CD4-positive, alpha-beta T cell treated with Interleukin-6 for 4 hours (primary cell): ENCODE measurements at places on chromosomes 5 and 9.

GRCh38 chr5:78716206-78716605, 67.6 kb upstream of the LHFPL2 start:
- DNase-seq = no peak

GRCh38 chr9:116450378-116451139, 236.5 kb upstream of the TRIM32 start:
- no peak for DNase-seq

GRCh38 chr5:146051678-146052077, 53.7 kb downstream of the PLAC8L1 start:
- no peak for DNase-seq

DNA sequence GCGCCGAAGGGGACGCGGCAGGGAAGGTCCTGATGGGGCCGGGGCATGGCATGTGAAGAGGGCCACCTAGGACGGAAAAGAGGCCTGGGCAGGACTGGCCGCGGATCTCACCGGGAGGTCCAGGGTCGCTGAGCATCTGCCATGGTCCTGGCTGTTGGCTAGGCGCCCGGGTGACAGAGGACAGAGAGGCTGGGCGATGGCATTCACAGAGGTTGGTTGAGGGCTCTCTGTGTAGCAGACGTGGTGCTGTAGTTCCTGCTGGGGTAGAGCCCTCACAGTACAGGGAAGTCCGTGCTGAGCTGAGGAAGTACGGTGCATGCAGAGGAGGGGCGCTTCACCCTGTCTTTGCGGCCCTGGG, 427 bp downstream of the PCYOX1L start:
- peak; percentile 59 for DNase-seq

DNA sequence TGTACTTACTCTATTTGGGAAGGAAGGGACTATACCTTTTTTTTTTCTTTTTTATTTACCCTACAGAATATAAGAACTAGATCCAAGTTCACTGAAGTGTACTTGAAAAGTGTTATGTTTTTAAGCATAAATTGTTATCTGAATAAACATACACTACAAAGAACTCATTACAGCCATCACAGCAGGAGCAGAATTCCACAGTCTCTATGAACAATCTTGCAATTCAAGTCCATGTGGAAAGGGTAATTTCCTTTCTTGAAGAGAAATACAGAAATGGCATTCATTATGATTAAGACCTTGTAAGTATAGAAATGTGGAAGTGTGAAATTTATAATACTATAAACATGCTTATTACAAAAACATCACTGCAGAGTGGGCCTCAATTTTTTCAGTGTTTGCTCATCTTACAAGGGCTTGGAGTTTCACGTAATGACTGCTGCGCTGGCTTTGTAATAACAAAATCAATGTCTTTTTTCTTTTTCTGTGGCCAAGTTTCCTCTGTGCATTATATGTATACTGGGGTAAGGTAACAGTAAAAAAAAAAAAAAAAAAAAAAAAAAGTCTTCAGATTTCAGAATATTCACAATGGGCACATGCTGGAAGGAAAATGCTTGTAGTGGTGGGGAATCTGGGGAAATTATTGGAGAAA, 77.0 kb upstream of the GNA14 start:
- DNase-seq = no peak

DNA sequence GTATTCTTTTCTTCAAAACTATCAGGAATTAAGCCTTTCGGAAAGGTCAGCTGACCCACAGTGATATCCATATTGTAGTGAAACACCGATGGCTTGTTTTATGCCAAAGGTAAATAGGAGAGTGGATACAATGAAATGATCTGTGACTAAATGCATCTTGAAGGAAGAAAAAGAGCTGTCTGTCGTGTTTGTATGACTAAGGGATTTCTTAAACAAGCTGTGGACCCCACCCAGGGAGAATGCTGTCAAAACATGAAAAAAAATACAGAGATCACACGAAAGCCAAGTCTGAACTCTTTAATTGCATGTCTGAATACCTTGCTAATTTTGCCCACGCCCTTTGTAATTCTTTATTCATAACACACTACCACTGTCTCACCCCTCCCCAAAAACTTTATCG, 286.4 kb upstream of the WWC1 start:
- DNase-seq = no peak

DNA sequence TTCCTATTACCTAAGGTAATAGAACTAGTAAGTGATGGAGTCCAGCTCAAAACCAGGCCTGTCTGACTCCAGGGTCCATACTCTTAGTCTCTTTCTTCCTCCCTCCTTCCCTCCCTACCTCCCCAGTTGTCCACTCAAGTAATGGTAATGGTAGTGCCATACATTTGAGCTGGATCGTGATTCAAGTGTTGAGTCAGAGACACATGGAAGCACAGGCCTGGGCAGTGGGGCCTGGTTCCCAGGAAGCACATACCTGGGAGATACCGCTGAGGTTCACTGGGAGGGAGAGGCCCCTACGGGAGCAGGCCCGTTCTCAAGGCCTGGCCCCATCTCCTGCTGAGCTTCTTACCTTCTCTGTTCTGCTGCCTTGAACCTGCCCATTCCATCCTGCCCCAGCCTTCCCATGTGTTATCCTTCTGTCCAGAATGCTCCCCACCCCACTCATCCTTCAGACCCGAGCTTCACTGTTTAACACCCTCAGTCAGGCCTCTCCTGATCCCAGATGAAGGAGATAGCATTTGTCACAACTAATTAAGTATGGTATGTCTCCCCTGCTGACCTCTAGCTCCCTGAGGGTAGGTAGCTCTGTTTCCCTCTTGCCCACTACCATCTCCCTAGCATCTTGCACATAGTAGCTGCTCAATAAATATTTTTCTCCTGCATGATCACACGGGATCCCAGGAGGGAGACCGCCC, 13.8 kb downstream of the URM1 start:
- DNase-seq = no peak

DNA sequence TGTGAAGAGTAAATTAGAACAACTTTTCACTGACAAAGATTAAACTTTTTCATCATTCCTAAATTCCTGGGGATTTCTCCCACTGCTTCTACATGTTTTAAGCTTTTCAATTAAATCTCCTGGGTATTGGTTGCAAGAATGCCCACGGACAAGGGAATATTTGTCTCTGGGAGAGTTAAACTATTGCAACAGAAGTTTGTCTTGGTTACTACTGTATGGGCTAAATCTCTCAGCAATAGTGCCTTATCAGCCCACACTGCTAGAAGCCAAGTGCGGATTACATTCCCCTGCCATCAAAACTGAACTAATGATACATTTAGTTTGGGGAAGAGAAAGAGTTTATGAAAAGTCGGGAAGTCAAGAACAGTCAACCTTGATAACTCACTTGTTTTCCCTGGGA, 528.2 kb upstream of the C9orf72 start:
- no peak for DNase-seq

- DNase-seq = no peak
Measured at GRCh38 chr5:84589926-84590325, 205.2 kb upstream of the EDIL3 start.

DNA sequence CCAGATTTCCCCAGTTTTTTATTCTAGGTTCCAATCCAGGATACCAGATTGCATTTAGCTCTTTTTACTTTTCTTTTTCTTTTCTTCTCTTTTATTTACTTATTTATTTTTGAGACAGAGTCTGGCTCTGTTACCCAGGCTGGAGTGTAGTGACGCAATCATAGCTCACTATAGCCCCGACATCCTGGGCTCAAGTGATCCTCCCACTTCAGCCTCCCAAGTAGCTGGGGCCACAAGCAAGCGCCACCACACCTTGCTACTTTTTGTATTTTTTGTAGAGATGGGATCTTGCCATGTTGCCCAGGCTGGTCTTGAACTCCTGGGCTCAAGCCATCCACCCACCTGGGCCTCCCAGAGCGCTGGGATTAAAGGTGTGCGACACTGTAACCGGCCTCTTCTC, 48.4 kb downstream of the GSN start:
- no peak for DNase-seq

GRCh38 chr5:82419559-82420332, 141.6 kb upstream of the RPS23 start:
- DNase-seq = no peak

DNA sequence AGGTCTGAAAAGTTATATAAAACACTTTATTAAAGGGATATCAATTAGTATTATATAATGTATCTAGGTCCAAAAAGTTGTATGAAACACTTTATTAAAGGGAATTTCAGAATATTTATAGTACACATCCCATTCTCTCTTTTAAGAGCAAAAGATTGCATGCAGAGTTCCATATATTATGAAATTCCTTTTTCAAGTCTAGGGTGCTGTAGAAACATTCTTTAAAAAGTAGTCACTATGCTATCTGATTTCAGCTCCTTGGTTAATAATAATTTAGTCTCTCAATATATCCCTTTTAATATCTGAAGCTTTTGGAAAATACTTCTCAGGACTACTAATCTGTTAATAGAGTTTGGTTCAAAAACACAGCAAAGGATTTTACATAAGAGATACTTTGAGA, 1496.1 kb upstream of the C9orf72 start:
- no peak for DNase-seq

- DNase-seq = no peak
Measured at GRCh38 chr5:143208781-143209510, 194.5 kb downstream of the NR3C1 start.

DNA sequence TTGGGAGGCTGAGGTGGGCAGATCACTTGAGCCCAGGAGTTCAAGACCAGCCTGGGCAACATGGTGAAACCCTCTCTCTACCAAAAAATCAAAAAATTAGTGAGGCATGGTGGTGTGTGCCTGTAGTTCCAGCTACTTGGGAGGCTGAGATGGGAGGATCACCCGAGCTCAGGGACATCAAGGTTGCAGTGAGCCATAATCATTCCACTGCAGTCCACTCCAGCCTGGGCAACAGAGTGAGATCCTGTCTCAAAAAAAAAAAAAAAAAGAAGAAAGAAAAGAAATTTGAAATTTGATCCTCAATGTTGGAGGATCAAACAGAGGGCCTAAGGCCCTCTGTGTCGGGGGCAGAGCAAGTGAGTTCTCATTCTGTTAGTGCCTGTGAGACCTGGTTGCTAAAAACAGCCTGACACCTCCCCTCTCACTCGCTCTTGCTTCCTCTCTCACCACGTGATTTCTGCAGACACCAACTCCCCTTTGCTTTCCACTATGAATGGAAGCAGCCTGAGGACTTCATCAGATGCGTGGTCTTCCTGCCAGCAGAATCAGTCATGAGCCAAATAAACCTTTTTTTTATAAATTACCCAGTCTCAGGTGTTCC, 8.4 kb upstream of the GOLPH3 start:
- no peak for DNase-seq

DNA sequence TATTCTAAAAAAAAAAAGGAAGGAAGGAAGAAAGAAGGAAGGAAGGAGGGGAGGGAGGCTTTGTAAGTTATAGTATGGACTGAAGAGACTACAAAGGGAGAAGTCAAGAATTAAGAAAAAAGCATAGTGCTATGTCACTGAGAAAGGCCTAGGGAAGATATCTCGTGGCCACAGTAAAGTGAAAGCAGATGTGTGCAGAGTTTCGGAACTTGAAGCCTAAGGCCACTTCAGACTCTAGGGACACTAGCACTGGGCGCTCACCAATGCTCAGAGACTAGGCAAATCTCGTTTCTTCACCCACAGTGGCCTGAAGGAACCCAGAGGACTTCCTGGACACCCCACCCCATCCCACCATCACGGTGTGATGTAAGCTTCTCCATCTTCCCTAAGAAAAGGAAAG, 181.4 kb upstream of the TRPM3 start:
- no peak for DNase-seq

DNA sequence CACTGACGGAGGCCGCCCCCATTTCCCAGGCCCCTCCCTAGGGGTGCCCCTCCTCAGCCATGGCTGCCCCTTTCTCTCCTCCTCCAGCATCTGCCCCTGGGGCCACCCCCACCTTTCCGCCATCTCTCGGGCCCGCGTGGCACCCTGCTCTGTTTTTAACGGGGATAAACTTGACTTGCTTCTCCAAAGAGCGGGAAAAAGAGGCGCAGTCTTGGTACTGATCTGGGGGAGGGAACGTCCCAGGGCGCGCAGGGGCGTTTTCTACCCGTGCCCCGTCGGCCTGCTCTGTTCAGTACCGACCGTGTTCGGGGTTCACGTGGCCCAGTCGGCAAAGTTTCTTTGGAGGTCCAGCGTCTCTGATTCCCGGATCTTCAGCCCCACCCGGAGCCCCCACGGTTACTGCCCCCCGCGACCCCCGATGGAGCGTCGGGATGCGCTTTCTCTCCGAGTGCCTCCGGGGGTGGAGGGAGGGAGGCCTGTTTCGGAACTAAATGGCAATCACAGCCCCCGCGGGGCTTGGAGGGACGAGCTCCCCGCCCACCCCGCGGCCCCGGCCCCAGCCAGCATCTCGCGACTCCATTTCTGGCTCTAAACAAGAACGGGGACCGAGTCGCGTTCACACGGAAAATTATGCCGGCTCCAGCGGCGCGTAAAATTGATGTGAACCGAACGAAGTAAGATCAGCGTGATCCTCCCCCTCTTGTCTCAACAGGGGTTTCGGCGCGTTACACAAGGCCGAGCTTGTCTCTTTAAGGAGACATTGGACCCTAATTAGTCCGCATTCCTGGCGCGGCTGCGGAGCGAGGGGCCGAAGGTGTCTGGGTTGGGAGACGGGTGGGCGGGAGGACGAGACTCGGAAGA, 1.1 kb upstream of the TLE4 start:
- DNase-seq = peak; percentile 47

DNA sequence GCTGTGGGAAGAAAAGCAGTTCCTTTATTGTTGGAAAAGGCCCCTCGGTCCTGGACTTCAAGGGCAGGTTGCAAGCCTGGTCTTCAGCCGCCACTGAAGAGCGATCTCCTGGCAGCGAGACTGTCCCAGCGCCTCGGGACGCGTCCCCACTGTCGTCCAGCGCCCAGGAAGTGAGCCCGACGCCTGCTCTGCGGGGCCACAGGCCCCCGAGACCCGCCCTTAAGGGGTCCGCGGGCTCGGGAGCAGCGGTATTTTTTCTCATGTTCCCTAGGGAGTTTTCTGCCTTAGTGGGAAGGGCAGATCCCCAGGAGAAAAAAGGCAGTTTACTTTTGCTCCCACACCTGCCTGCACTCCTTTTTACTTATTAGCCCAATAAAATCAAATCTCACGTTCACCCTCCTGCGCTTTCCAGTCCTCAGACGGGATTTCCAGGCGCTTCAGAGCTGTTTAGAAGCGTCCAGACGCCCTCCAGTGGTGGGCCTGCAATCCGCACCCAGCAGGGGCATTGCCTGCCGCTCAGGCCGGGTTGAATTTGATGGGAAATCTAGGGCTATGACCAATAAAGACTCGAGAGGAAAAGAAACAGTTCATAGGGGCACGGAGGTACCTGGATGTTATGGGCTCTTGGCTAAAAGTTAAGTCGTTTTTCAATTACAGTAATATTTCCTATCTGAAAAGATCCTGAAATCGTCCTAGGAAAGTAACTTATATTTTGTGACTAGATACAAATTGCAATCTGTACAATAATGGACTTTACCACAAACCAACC, 2.8 kb upstream of the EFNA5 start:
- peak; percentile 64 for DNase-seq

DNA sequence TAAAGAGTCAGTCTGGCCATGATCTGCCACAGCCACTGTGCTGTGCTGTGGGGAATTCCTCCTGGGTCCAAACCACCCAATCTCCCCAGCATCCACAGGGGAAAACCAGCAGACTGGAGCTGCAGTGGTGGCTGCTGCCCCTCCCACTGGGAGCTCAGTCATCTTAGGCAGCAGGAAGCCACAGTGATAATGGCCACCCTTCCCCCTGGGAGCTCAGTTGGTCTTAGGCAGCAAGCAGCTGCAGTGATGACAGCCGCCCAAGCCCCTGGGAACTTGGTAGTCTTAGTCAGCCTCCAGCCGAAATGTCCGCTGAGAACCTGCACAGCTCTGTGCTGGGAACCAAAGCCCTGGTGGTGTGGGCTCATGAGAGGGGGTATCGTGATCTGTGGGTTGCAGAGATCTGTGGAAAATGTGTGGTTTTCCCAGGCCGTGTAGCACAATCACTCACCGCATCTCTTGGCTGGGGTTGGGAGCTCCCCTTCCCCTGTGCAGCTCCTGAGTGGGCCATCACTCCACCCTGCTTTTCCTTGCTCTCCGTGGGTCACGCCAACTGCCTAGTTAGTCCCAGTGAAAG, 38.4 kb upstream of the SMIM15 start:
- no peak for DNase-seq
